ENCODE measurements at places on chromosomes 1 and 21. TPM values are rescaled to one million over a fixed set of nuclear protein-coding genes. Genes with fewer than 3 reads are reported as not detected.

HSD3B2 gene
- not detected for total RNA-seq

DNA sequence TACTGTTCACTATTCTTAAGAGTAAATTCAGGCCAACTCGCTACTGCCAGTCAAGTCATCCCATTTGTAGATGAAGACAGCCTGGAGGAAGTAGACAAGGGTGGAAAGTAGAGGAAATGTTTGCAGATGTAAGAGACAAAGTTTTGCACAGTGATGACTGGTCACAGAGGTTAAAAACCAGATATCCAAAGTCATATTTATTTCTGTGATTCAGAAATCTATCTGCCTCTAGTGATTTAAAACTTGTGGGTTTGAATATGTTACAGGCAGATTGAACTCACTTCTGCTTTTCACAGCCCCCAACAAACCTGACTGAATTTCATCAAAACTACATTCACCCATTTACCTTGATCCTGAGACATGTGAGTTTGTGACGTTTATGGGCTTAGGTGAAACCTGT, 484.7 kb upstream of the C1orf87 start:
- no peak for DNase-seq

GRCh38 chr1:2415801-2416208, 3.4 kb upstream of the PEX10 start:
- no peak for DNase-seq

LCE1C gene
- total RNA-seq, result not detected

KCNE1 gene
- 0.69 TPM for total RNA-seq

DNA sequence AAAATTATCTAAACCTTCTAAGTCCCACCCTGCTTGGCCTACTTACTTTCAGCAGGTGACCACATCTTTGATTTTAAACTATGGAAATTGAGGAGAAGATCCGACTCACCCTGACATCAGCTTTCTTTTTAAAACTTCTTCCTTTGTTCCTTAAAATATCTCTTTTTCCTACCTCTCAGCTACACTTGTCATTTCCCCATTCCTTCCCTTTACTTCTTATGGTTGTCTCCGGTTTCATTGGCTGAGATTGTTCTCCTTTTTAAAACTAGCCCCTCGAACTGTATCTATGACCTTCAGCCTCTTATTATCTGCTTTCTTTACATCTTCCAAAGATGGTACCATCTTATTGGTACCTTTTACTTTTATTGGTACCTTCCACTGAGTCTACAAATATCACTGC, 87.8 kb upstream of the NRIP1 start:
- DNase-seq, result no peak

GRCh38 chr1:18233176-18233864, 125.7 kb downstream of the IGSF21 start:
- DNase-seq, result no peak

DNA sequence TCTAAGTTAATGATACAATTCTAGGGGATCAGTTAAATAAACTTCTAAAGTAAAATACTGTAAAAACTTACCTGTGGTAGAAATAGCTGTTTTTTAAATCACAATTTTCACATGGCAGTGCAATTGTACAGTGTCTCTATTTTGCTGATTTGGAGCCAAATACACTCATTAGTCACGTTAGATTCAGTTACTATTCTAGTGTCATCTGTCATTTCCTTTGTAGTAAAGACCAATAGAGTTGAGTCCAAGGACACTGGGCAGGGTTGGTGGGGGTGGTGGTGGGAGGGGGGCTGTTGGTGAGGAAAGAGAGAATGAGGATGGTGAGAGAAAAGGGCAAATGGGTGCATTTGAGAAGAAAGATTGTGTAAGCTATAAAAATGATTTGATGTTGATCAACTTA, 33.6 kb downstream of the CD55 start:
- DNase-seq, result no peak

CYYR1 gene
- total RNA-seq, result 15.5 TPM

RAB3B gene
- total RNA-seq, result 38.3 TPM

GRCh38 chr1:160474392-160475242, 48.4 kb downstream of the SLAMF6 start:
- no peak for DNase-seq

- no peak for DNase-seq
Measured at GRCh38 chr1:79859212-79859948, 852.9 kb upstream of the ADGRL4 start.

DNA sequence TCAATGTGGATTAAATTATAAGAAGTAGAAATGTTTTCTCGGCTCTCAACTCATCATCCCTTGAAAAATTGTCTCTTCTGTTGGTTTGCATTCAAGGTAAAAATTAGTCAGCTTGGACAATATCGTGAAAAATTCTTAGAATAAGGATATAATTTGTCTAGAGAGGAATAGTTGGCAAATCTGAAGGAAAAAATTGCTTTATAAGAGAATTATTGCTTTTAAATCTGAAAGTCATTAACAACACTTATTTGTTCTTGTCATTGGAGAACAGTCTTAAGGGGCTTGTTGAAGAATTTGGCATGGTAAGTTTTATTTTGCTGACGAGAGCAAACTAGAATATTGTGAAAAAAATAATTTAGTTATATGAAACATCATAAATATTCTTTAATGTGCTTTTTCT, 26.4 kb downstream of the ANGPTL1 start:
- DNase-seq, result no peak

DNA sequence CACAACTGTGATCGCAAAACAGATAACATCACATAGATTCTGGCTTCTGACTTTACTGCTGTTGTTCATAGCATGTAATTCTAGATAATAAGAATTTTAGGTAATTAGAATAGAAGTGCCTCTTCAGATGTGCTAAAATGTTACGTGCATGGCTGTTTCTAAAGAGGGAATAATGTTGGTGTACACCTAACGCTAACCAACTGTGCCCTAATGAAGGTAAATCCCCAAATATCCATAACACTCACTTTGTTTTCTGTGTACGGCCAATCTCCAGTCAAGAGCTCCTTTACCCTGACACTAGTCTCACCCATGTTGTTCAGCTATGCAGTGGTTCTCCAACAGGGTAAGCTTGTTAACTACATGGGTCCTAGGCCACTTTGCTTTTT, 44.4 kb downstream of the APP start:
- DNase-seq, result no peak

DNA sequence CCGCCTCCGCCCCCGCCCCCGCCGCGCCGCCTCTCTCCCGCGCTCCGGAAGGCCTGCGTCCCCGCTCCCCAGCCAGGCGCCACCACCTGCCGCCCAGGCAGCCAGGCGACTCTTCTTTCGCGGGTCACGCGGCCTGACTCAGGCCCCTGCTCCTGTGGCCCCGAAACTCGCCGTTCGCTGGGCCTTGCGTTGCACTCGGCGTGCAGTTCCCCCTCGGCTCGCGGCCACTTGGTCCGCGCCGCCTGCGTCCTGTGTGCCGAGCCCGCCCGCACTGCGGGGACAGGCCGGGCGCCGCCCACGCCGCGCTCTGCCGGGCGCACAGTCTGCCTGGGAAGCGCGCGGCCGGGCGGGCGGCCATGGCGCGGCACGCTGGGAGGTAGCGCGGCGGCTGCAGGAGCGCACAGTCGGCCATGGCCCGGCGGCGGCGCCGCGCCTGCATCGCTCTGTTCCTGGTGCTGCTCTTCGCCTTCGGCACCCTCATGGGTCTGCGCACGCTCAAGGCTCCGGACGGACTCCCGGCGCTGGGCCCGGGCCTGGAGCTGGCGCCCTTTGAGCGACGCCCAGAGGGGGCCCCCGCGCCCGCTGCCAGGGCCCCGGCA, at the start of gene MANEAL:
Gene MANEAL (plus strand): TSS at position 75 of the 599 bp plus-strand sequence. CDS start 336 bp downstream, at position 411.
- DNase-seq, result no peak

GPATCH3 gene
- total RNA-seq, result 10.8 TPM

DNA sequence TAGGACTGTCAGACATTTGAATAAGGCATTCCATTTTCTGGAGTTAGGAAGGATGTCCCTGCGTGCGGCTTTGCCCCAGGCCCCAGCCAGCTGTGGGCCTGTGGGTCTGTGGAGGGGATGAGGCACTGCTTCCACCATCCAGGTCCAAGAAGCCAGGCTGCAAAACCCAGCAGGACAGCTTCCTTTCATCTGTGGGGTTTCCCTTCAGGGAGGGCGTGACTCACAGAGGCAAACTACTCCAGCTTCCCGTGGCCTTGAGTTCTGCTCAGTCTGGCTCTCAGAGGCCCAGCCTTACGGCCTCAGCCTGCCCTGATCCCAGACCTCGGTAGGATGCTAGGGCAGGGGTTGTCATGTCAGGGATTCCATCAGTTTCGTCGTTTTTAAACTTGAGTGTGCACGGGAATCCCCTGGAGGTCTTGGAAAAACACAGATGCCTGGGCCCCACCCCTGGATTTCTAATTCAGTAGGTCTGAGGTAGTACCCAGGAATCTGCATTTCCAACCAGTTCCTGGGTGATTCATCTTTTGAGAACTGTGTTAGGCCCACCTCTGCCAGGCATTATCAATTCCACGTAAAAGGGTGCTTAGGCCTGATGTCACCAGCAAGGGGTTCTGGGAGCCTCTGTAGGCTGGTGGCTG, 32.3 kb upstream of the TENT5C start:
- no peak for DNase-seq

GRCh38 chr1:199173356-199173755, 534.5 kb downstream of the PTPRC start:
- no peak for DNase-seq

FMO2 gene
- total RNA-seq, result 4.7 TPM

KCNJ9 gene
- 5.1 TPM for total RNA-seq

DNA sequence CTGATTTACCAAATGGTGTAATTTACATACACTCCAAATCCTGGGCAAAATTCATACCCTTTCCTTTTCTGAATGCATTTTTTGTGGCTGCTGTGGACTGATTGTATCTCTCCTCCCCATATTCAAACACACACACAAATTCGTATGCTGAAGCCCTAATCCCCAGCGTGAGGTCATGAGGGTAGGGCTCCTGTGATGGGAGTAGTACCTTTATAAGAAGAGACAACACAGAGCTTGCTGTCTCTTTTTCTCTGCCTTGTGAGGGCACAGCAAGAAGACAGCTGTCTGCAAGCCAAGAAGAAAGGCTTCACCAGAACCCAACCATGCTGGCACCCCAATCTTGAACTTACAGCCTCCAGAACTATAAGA, 24.4 kb downstream of the DUSP10 start:
- DNase-seq, result no peak

CELA3A gene
- not detected for total RNA-seq

MYOC gene
- total RNA-seq, result 5.2 TPM

DNA sequence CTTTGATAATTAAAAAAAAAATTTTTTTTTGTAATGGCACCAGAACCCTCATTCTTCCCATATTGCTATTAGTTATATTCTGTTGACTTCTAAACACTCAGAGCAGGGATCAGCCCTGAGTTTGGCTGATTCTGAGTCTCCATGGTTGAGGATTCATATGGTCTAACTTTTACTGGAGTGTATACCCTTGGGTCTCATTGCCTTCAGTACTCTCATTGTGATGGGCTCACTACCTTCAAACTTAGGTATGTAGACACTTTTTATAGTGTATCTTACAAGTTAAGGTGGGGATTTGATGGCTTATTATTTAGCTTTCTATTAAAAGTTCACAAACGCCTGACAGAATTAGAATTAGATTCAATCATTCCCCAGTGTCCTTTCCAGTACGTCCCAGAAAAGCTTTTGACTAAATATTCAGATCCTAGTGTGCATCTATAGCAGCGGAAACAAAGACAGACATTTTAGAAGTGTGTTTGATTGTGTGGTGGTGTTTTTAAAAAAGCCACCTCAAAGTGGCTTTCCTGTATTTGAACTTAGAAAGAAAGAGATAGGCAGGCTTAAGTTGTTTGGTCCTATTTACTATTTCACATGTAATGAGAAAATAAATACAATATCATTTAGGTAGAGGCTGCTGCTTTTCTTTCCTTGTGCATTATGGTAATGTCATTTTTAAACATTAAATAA, 1.4 kb downstream of the MACF1 start:
- no peak for DNase-seq

CRP gene
- not detected for total RNA-seq

GRCh38 chr1:58006421-58007046, 540.0 kb downstream of the OMA1 start:
- no peak for DNase-seq

UTS2 gene
- 11.0 TPM for total RNA-seq

- peak; percentile 85 for DNase-seq
Measured at GRCh38 chr1:240337781-240338180, 246.1 kb downstream of the FMN2 start.

VWA5B1 gene
- total RNA-seq, result 10.4 TPM

RAVER2 gene
- total RNA-seq, result 20.3 TPM

DNA sequence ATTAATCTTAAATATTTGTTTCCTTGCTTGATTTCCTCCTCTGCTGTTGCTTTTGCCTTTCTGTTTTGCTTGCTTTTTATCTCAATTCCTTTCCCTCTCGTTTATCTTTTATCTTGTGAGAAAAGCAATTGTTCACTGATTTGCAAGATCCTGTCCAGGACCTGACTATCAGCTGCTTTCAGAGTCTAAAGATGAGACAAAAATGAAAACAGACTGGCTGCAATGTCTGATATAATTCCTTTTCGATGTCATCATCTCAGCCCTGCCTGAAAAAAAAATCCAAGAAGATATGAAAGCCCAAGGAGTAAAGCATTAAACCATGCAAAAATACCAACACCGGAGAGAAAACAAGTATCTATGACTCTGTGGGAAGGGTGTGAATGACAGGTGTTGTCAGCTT, 225.5 kb downstream of the PATJ start:
- DNase-seq, result no peak

GRCh38 chr1:94383966-94384408, 34.2 kb upstream of the ABCD3 start:
- no peak for DNase-seq

GRCh38 chr21:42258150-42258884, 39.4 kb downstream of the ABCG1 start:
- no peak for DNase-seq

DNA sequence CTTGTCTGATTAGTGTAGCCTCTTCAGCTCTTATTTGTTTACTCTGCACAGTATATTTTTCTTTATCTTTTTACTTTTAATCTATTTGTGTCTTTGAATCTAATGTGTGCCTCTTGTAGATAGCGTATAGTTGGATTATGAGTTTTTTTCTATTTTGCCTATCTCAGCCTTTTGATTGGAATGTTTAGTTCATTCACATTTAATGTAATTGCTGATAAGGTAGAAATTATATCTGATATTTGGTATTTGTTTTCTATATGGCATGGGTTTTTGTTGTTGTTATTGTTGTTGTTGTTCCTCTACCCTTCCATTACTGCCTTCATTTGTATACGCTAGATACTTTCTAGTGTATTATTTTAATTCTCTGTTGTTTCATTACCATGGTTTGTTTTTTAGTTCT, 131.7 kb upstream of the GRIK3 start:
- no peak for DNase-seq

SPATC1L gene
- total RNA-seq, result 9.9 TPM

GRCh38 chr21:29238053-29238966, 60.4 kb upstream of the BACH1 start:
- DNase-seq, result peak; percentile 7

DNA sequence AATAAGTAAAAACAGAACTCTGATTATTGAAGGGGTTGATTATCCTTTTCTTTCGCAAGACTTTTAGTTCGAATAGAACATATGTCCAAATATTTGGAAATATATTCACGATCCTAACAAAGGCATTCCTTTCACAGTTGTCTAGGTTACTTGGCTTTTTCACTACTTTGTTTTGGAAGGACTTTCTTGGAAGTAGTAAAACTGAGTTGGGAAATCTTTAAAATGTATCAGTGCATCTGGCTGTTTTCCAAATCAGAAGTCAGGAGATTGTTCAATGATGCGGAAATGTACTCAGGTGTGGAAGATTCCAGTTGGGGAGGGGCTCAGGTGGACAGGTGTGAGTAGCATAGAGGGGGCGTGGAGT, 67.1 kb downstream of the SH3BGR start:
- DNase-seq, result no peak

CLEC20A gene
- not detected for total RNA-seq

All from spinal cord (tissue), 10 donors.